ENCODE measurements at places on chromosomes 3 and 15. TPM values are rescaled to one million over a fixed set of nuclear protein-coding genes. Genes with fewer than 3 reads are reported as not detected.

ANKUB1 gene
- not detected for total RNA-seq

PRICKLE2 gene
- 6.0 TPM for total RNA-seq

- no peak overlapping the region for H3K4me3 ChIP-seq
- no peaks in the 10 kb centered on the region for H3K4me1 ChIP-seq
- H3K36me3 ChIP-seq, result no peaks in the 10 kb centered on the region
- H3K27me3 ChIP-seq, result no peaks in the 10 kb centered on the region
- no peak overlapping the region for H3K27ac ChIP-seq
These were observed 130.6 kb downstream of the IGF1R start for GRCh38 chr15:98778960-98779359.

- no peak overlapping the region for H3K27ac ChIP-seq
- H3K4me3 ChIP-seq, result no peak overlapping the region
- DNase-seq, result no peak
- no peaks in the 10 kb centered on the region for H3K36me3 ChIP-seq
- no peaks in the 10 kb centered on the region for H3K4me1 ChIP-seq
These were observed 69.0 kb upstream of the CCDC80 start for GRCh38 chr3:112709911-112710310.

- no peaks in the 10 kb centered on the region for H3K36me3 ChIP-seq
- H3K4me3 ChIP-seq, result no peak overlapping the region
- H3K27ac ChIP-seq, result no peak overlapping the region
- no peaks in the 10 kb centered on the region for H3K4me1 ChIP-seq
These were observed 16.3 kb upstream of the NEK10 start for GRCh38 chr3:27385504-27385903.

MOBP gene
- total RNA-seq, result 0.27 TPM

Data from Caco-2 (cell line).